ENCODE measurements at places on chromosomes 11 and 22.

DNA sequence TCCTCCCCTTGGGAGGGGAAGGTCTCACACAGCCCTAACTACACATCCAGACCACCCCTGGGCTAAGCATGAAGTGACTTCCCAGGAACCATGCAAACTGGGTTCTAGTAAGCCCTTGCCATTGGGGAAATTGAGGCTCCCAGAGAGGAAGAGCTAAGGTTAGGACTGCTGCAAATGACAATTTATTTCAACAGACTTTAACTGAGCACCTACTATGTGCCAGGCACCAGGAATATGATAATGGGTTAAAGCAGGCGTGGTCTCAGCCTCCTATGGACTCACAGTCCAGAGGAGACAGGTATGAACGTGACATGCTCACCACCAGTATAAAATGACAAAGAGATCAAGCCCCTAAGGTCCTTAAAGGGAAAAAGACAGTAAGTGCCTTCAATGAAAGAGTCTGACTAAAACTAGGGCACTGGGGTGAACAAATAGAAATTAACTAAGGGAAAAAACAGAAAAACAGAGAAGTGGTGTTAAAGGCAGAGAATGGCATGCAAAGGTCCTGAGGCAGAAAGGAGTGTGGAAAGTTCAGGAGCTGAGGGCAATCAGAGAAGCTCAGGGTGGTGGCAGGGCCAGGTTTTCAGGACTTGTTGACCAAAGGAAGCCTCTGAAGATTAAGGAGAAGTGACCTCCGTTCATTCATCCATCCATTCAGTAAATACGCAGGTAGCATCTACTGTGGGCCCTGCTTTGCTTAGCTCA, 14.4 kb upstream of the MN1 start:
- DNase-seq = no peak

GRCh38 chr11:83174008-83174407, 17.1 kb downstream of the PCF11 start:
- no peak for DNase-seq

- DNase-seq = no peak
Measured at GRCh38 chr22:23387827-23388516, 192.1 kb downstream of the IGLL1 start.

DNA sequence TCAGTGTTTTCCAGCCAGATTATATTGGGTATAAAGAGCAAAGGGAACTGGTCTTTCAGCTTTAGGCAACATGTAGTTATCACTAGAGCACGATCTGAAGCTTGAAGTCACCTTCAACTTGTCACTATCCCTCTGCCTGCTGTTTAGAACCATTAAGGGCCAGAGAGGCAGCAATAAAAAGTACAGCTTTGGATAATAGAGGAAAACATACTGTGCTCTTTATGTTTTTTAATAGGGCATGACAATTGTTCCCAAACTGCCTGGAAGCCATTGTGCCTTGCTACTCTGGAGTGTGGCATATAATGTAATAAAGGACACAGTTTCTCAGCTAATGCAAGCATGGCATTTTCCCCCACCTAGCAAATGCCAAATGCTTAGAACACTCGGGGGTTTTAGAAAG, 1912.0 kb upstream of the RAG2 start:
- no peak for DNase-seq

DNA sequence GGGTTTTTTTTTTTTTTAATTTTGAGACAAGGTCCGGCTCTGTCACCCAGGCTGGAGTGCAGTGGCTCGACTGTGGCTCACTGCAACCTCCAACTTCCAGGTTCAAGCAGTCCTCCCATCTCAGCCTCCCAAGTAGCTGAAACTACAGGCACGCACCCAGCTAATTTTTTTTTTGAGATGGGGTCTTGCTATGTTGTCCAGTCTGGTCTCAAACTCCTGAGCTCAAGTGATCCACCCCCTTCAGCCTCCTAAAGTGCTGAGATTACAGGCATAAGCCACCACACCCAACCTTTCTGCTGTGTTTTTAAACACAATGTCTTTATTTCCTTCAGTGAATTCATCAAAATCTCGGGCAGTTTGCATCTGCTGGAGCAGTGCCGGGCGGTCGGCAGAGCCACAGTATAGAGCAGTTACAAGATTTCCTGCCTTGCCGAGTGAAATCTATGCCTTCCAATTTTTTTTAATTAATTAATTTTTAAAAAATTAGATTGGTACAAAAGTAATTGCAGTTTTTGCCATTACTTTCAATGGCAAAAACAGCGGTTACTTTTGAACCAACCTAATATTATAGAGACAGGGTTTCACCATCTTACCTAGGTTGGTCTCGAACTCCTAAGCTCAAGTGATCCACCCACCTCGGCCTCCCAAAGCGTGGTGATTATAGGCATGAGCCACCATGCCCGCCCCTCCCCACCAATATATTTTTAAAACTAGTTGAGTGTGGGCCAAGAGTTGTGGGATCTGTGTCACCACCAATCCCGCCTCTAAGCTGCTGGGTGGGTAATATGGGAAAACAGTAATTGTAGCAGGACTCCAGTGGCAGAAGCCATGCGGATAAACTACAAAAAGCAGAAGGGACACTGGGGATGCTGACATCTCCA, 2.7 kb upstream of the ACY3 start:
- DNase-seq = no peak

GRCh38 chr11:11622340-11622706, 518 bp upstream of the GALNT18 start:
- DNase-seq = no peak

- no peak for DNase-seq
Measured at GRCh38 chr22:40009292-40009774, 14.6 kb downstream of the FAM83F start.

DNA sequence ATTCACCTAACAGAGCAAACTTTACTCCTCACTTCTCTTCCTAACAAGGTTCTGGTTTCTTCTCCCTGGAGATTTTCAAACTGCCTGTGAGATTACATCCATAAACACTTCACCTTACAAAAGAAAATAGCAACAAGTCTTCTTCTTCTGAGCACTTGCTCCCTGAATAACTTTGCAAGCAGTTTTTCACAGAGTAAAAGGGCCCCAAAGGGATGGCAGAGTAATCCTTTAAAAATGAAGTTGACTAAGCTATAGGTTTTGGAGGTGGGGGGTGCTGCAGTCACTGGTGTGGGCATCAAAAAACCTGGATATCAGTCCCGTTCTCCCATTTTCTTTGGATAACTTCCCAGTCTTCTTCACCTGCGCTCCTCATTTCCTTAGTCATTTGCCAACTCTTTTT, 484.9 kb downstream of the MIAT start:
- DNase-seq = no peak

DNA sequence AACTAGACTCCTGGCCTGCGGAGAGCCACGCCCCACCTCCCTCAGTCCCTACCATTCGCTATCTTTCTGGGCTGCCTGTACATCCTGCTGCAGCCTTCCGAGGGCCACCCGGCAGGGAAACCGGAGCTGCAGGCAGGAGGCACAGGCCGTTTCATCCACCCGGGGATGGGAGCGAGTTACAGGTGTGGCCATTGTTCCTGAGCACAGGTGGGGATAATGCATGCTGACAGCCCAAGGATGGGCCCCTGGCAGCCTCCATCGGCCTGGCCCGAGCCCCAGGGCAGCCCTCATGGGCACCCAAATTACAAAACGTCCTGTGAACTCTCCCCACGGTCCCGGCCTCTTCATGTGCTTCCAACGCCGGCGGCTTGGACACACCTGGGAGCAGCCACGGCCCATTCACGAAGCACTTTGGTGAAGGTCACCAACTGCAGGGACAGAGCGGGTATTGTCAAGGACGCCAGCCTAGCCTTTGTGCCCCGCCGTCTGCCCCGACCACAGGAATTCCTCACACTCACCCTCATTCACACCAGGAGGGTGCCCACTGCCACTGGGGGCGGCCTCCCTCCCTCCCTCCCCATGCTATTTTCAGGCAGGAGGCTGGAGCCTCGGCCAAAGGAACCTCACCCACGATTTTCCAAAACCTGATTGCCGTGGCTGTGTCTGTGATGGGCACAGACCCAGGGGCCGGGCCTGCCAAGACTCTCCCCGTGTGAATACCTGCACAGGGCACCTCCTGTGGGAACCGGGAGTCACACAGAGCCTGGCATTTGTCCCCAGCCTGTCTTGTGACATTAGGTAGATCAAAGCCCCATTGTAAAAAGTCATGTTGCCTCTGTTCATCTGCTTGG, 42.1 kb upstream of the MYEOV start:
- no peak for DNase-seq

DNA sequence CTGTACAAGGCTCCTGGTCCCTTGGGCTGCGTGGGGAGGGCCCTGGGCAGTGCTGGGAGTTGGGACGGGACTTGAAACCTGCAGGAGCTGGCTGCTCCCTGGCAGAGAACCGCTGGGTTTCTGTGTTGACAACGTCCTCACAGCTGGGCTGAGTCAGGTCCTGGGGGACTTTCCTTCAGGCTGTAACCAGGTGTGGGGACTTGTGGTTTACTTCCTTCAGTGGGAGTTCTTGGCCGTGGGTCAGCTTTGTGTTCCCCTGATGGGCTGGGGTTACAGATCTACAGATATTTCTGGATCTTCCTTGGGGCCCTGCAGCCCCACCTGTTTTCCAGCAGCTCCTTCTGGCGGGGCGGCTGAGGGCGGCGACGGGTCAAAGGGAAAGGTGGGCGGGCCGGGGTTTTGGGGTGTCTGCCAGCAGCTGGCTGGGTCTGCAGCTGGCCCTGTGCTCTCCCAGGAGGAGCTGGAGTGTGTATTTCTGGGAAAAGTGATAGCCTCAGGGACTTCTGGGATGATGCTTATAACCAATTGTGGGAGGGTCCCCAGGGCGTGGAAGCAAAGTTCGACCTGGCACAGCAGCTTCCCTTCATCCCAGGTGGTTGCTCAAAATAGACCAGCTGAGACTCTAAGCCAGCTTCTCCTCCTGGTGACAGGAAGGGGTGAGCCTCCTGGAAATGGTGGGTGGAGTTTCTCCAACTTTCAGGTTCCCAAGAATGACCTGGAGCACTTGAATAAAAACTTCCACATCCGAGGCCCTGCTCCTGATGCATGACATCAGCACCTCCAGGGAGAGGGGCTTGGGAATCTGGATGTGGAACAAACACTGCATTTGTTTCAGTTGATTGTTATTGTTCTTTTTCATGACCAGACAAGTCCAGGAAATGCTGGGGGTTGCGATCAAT, 19.1 kb downstream of the ST14 start:
- no peak for DNase-seq

- no peak for DNase-seq
Measured at GRCh38 chr11:111416231-111416960, 37.3 kb upstream of the POU2AF1 start.

DNA sequence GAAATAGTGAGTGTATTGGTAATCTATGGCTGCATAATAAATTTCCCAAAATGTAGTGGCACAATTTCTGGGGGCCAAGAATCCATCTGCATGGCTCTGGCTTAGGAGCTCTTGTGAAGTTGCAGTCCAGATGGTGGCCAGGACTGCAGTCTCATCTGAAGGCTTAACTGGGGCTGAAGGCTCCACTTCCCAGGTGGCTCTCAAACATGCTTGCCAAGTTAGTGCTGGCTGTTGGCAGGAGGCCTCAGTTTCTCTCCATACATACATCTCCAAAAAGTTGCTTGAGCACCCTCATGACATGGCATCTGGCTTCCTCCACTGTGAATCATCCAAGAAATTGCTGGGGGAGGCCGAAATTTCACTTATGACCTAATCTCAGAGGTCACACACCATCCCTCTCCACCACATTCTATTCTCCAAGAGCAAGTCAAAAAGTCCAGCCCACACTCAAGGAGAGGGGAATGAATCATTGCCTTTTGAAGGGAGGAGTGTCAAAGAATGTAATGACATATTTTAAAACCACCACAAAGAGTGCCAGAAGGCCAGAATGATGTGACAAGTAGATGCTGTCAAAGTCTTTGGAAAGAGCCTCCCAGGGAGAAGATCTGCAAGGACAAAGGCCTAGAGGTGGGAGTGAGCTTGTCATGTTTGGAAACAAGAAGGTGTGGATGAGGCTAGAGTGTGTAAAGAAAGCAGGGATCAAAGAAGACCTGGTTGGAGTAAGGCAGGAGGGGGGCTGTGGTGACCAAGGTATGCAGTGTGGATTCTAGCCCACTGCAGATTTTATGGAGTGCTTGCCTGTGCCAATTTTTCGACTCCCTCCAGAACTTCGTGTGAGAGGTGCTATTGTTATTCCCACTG, 566.2 kb downstream of the MIAT start:
- DNase-seq = no peak

DNA sequence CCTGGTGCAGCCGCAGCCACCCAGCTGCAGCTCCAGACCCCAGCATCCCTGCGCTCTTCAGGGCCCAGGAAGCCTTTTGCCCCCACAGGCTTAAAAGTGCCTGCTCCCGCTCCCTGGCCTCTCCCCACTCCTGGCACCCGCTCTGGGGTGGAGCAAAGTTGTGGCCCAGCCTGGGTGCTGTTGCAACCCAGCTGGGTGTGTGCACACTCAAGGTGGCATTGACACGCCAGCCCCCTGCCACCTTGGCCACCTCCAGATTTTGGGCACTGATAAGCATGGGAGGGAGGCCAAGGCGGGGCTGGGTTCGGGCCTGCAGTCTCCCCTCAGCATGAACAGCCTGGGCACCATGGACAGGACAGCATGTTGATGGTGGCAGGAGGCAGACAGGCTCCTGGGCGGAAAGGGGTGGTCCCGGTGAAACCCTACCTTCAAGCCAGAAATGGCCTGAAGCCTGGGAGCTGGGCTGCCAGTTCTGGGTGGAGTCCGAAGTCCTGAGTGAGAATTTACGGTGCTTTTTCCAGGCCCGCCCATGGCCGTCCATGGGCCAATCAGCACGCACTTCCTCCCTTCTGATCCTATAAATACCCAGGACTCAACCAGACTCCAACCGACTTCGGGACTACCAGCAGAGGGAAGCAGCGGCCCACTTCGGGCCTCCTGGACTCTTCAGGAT, 23.6 kb upstream of the RNASEH2C start:
- DNase-seq = peak; percentile 92

- no peak for DNase-seq
Measured at GRCh38 chr11:33564856-33565453, 135.7 kb downstream of the C11orf91 start.

DNA sequence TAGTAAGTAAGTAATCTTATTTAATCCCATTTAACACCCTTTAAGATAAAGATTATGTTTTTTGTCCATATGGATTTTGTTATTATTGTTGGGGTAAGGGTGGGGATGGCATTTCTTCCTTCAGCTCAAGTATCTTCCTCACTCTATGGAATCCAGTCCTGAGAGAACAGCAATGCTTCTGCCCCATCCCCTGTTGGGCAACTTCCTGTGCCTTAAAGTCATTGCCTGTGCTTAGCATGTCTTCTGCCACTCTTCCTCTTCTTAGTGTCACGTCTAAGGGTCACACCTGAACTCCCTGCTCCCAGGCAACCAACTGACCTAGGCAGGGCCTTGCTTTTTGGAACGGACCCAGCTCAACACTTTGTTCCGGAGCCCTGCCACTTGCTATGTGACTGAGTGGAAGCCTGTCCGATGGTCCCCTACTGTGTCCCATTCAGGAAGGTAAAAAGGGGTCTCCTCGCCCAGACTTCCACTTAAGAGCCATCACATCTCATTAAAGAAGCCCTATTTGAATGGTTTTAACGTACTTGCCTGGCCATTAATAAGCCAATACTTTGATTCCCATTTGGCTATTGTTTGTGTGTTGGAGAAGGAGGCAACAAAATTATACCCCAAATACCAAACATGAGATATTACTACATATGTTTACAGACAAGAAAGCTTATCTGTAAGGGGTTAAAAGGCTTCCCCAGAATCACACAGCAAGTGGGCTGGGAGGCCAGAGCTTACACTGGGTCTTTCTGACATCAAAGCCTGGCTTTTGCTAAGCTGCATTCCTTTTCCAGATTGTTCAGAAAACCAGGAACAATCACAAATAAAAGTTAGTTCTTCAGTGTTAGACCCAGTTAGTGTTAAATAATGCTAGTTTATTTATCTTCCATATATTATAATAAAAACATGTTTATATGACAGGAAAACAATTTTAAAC, 59.2 kb downstream of the RAB38 start:
- DNase-seq = no peak

Data from NCI-H526 (cell line).